NCI-H226 (cell line): ENCODE measurements at places on chromosomes 6 and 20.

GRCh38 chr20:62425281-62426058 is 1.9 kb downstream of the RBBP8NL start:
- DNase-seq = no peak

DNA sequence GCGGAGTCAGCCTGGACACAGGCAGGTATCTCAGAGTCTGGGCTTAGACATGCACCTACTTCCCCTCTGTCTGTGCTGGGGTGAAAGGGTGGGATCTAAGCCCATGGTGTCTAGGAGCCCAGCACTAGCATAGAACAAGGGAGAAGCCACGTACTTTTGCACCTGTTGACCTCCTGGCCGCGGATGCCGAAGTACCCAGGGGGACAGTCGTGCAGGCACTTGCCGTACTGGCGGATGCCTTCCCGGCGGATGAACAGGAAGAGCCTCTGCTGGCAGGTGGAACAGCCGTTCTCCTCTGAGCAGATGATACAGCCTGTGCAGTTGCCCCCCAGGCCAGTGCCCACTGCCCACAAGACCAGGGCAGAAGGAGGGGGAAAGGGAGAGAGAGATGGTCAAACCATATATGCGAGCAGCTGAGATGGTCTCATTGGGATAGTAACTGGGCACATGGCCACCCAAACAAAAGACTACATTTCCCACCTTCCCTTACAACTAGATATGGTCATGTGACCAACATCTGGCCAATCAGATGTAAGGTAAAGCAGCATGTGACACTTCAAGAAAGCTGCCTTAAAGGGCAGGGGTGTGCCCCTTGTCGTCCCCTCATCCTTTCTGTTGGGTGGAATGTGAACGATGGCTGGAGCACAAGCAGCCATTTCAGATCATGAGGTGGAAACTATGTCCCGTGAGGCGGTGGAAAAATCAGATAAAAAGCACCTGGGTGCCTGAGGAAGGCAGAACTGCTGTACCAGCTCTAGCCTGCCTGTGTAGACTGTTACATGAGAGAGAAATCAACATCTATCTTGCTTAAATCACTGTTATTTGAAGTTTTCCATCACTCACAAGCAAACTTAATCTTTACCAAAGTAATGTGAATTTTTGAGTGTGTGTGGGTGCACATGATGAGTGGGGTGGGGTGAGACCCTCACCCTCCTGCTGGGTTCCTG is 34.0 kb downstream of the RSPO4 start:
- DNase-seq = no peak

- no peak for DNase-seq
Observed at GRCh38 chr20:58135441-58136148, 92.9 kb downstream of the ANKRD60 start.

GRCh38 chr6:12208190-12208589 is 82.0 kb upstream of the EDN1 start:
- DNase-seq = peak; percentile 91

DNA sequence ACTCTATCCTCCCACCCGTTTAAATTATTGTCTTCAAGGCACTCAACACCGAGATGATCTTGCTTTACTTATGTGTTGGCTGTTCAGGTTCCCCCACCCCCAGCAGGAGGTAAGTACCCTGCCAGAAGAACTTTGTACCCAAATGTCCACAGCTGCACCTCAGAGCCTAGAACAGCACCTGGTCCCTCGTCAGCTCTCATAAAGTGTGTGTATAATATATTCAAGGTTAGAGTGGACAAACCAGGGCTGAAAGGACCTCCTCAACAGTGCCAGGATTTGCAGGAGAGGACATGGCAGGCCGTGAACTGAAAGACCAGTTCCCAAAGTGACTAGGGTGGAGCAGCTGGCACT is 5.9 kb upstream of the CPXM1 start:
- DNase-seq = no peak

- DNase-seq = peak; percentile 31
Observed at GRCh38 chr20:5072756-5073659, 46.8 kb downstream of the PCNA start.

DNA sequence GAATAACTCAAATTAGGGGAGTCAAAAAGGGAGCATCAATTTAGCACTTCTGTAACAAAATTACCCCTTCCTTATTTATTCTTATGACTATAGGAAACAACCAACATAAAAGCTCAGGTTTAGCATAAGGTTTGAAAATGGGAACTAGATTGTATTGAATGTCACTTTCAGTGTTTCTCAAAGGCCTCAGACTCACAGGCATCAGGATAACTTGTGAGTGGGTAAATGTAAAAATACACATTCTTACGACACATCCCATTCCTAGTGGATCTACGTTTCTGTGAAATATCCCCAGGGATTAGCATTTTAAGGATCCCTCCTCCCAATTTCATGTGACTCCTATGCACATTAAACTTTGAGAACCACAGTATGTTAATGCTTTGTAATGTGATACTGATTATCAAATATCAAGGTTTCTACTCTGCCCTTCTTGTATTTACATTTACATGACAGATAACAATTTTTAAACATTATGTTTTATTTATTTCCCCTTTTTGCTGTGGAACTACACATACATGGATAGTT is 114.8 kb downstream of the HS3ST5 start:
- no peak for DNase-seq

GRCh38 chr20:48681873-48682426 is 145.8 kb downstream of the PREX1 start:
- DNase-seq = no peak

- DNase-seq = no peak
Observed at GRCh38 chr6:66134021-66134420, 427.0 kb upstream of the EYS start.

- DNase-seq = no peak
Observed at GRCh38 chr6:159533016-159533415, 160.0 kb downstream of the SOD2 start.

DNA sequence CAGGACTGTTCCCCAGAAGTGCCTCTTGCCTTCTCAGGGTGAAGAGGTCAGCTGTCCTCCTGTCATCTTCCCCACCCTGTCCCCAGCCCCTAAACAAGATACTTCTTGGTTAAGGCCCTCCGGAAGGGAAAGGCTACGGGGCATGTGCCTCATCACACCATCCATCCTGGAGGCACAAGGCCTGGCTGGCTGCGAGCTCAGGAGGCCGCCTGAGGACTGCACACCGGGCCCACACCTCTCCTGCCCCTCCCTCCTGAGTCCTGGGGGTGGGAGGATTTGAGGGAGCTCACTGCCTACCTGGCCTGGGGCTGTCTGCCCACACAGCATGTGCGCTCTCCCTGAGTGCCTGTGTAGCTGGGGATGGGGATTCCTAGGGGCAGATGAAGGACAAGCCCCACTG is 9.8 kb downstream of the PI16 start:
- DNase-seq = no peak
